ENCODE measurements at places on chromosomes 3 and 15.

DNA sequence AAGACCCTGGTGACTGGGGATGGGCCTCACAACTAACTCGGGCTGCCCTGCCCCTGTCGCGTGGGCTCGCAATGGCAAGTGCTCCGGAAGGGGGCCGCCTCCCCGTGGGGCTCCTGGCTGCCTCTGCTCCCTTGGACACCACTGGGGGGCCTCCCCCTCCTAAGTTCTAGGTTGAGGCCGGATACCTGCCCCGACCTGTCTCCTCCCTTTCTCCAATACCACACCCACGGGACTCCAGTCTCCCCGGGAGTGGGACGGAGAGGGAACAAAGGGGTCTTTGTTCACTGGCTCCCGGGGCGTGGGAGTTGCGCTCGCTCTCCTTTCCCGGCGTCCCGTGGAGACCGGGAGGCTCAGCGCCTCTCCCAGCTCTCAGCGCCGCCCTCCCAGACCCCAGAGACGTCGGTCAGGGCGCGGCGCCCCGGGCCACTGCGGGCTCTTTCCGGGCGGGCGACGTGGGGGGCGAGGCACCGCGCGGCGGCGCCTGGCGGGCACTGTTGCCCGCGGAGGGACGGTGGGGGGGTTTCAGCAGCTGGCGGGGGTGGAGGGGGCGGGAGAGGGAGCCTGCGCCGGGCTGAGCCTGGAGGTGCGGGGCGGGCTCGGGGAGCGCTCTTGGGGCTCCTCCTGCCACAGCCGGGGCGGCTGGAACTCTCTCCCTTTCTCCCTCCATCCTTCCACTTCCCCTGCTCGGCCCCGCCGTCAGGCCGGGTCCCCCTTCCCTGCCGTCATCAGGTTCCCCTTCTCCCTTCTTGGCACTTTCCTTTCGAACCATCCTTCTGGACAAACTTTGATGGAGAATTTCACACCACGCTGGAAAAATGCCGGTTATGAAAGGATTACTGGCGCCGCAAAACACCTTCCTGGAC lies at the start of gene KCNH8:
Gene KCNH8, plus strand, starts transcription at position 606 of the 863 bp plus-strand sequence. Its CDS starts 210 bp downstream, at position 816.
- DNase-seq, result no peak

- no peak for DNase-seq
Observed at GRCh38 chr15:83046558-83047127, 20.4 kb downstream of the BTBD1 start.

- no peak for DNase-seq
Observed at GRCh38 chr3:34323517-34323916, 525.1 kb downstream of the PDCD6IP start.

- no peak for DNase-seq
Observed at GRCh38 chr3:147418371-147418781, 9.2 kb downstream of the ZIC1 start.

GRCh38 chr3:117705011-117705410 lies 995.4 kb downstream of the TUSC7 start:
- DNase-seq, result no peak

DNA sequence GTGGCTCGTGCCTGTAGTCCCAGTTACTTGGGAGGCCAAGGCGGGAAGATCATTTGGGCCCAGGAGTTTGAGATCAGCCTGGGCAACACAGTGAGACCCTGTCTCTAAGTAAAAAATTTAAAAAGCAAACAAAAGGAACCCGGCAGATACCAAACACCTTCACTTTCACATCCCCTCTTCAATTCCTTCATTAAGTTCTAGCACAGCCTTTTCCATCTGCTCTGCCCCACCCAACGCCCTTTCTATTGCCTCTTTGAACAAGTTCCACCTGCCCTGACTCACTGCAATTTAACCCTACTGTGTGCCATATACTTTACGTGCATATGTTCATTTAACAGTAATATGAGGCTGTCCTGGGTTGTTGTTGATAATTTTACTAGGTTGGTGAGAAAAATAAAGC lies 12.4 kb upstream of the SPG11 start:
- no peak for DNase-seq

DNA sequence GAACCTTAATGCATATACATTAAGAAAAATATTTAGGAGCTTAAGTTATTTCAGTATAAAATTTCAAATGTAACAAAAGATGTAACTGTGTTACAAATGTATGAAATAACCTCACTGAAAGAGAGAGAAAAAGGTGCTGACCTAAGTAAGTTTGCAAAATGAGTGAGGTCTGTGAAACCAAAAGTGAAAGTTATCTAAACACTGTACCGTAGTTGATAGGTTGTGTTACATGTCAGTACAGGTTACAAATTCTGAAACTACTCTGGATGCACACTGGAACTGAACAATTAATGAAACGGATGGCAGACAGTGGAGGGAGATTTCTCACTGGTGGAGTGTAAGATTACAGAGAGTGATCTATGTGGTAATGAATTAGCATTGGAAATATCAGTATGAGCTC lies 420.7 kb downstream of the ZNF385D start:
- DNase-seq, result no peak

GRCh38 chr3:119330858-119331257 lies 36.7 kb downstream of the ARHGAP31 start:
- DNase-seq, result no peak

DNA sequence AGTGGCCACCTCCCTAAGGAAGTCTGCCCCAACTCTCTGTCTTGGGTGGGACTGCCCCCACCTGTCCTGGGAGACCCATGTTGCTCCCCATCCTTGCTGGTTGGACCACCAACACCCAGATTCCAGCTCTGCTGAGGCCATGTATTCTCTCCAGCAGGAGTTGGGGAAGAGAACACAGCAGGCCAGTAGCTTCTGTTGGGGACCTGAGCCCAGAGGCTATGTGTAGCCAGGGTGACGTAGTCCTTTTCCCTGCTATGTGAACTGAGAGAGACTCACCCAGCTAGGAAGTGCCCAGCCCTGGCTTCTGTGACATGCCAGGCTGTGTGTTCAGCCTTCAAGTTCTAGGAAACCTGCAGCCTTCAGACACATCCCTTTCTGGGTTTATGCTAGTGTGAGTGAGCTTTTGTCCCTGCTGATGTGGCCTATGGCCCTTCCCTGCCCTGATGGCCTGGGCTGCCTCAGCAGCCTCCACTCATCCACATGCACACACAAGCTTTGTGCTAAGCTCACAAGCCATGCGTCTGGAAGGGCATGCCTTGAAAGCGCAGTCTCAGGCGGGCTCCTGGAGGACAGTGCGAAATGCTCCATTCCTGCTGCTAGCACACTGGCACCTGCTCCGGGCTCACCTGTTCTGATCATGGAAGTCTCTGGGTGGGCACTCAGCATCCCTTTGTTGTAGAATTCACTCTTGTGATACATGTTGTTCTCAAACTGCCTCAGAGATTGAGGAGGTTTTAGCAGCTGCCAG lies 42.6 kb downstream of the KY start:
- no peak for DNase-seq

- DNase-seq, result no peak
Observed at GRCh38 chr15:48144889-48145288, 24.1 kb downstream of the SLC24A5 start.

- no peak for DNase-seq
Observed at GRCh38 chr15:34185666-34186065, 24.2 kb downstream of the KATNBL1 start.

DNA sequence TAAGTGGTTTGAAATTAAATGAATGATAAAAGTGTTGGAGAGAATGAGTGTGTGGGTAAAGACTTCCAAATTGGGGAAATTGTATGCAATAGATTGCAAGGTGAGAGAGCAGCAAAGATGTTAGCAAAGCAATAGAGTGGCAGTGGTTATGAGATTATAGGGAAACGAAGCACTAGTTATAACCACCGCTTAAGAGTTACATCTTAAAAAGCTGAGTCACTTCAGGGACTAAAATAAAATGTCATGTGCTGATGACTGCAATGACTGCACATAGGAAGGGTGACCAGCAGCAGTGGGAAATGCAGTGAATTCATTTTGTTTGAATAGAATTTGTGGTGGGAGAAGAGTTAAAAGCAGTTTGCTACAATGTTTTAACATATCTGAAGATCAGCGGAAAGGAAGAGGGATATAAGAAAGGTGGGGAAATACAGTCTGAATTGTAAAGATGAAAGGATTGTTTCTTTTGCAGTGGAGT lies 127.3 kb downstream of the RAP2B start:
- no peak for DNase-seq

- no peak for DNase-seq
Observed at GRCh38 chr3:35422836-35423601, 216.3 kb upstream of the ARPP21 start.

DNA sequence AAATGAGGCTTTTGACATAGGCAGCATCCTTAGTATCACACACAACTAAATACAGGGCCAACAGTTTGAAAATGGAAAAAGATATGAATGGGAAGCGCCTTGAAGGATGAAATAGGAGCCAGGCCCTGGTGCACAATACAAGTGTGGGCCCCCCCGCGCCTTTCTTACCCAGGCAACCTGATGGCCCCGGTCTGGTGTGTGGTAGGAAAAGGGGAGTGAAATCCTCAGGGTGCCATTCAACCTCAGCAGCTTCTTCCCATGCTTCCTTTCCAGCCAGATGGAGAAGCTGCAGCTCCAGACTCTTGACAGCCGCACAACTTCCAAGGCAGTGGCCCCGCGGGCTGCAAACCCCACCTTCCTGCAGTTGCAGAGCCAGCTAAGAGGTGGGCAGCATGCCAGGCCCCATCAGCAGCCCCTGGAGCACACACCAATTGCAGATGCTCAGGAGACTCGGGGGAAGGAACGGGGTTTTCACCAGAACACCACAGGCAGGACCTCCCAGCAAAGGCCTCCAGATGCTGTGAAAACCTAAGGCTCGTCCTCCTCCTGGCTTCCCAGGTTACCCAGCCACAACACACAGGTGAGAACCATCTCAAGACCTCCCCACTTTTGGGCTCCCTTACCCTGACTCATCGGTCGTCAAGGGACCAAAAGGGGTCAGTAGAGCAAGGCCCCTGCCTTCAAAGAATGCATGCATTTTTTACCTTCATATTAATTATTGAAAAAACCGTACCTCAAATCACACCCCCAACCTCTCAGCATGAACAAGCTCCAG lies 101.6 kb downstream of the CPN2 start:
- DNase-seq, result no peak

- DNase-seq, result no peak
Observed at GRCh38 chr3:58150130-58150809, 60.5 kb downstream of the DNASE1L3 start.

GRCh38 chr3:133447750-133448477 lies 48.1 kb downstream of the BFSP2 start:
- no peak for DNase-seq

- DNase-seq, result no peak
Observed at GRCh38 chr3:183287301-183287971, 34.4 kb downstream of the B3GNT5 start.

GRCh38 chr3:177062052-177062732 lies 135.1 kb downstream of the TBL1XR1 start:
- DNase-seq, result no peak

- no peak for DNase-seq
Observed at GRCh38 chr3:3276630-3277029, 97.1 kb upstream of the CRBN start.

DNA sequence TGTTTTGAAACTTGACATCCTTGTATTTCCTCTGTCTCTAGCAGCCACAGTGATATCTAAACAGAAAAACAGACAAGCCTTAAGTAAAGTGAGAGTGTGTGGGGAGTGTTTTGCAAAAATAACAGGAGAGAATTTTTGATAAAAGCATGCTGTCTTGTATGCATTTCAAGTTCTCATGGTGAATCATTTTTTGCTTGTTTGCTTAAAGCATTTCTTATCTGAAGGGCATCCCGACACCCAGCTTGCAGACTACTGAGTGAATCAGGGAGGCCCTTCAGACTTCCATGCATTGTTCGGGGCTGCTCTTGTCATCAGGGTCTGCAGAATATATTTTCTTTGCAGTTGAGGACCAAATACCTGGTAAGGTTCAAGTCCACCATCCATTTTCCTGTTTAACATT lies 8.5 kb downstream of the CGNL1 start:
- DNase-seq, result no peak

- no peak for DNase-seq
Observed at GRCh38 chr15:36370051-36370730, 209.2 kb upstream of the CDIN1 start.

DNA sequence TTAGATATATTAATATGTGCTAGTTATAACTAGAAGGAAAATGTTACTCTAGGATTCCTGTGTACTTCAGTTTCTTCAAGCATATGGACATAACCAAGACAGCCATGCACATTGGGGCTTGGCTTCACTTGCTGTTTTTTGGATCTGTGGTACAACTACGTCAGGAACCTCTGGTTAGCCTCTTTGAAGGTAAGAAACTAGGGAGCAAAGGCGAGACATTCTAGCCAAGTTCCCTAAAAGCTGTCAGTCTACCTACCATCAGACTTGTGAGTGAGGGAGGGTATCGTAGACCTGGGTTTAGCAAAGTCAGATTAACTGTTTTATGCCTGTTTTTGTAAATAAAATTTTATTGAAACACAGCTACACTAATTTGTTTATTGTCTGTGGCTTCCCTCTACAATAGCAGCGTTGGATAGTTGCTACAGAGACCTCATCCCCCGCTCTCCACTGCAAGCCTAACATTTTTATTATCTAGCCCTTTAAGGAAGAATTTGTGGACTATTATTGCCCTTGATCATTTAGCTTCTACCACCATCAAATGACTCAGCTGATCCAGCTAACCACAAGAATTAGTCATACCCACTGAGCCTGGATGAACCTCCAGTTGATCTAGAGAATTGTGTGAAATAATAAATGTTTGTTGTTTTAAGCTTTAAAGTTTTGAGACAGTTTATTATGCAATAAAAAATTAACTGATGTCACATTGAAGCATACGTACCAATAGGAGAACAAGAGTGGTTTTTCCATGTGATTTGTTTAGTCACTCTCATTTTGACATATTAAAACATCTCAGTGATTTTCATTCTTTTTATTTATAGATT lies 58.1 kb downstream of the RSRC1 start:
- no peak for DNase-seq

GRCh38 chr3:152977366-152977765 lies 142.4 kb downstream of the P2RY1 start:
- DNase-seq, result no peak

DNA sequence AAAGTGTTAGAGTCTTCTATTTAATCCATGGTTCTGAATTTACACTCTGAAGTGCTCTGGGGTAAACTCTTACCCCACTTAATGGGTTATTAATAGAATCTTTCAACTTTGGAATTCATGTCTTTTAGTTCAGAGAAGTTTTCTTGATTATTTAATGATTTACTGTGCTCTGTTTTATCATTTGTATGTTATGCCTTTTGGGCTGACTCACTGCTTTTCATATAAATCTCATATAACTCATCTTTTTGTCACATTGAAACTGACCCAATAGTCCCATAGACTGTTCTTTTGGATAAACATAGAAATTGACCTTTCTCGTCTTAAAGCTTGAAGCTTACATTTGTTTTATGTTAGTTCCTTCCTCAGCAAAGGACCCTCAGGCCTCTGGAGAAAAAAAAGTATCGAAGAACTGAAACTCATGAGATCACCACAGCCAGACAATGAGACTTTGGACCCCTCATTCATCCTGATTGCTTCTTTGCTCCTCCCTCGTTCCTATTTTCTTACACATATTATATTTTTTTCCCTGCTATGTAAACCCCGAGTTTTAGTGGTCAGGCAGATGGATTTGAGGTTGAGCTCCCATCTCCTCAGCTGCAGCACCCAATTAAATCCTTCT lies 229.1 kb upstream of the CBLB start:
- DNase-seq, result no peak

DNA sequence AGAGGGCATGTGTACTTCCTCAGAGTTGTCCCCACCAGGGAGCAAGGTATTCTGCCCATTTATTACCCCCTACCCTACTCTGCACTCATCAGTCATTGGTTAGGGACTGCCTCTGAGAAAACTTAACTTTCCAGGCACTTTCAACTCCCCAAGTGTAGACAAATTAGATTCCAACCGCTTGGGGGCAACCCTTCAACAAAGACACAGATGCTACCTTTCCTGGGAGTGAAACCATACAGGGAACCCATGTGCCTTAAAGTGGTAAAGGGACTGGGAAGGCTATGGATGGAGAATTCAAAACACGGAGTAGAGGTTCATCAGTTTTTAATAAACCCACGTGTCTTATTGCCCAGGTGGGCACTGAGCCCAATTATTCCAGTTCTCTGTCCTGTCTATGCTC lies 19.4 kb upstream of the UBE2E2 start:
- no peak for DNase-seq
